ENCODE measurements at places on chromosomes 6 and 20. TPM values are rescaled to one million over a fixed set of nuclear protein-coding genes. Genes with fewer than 3 reads are reported as not detected.

DNA sequence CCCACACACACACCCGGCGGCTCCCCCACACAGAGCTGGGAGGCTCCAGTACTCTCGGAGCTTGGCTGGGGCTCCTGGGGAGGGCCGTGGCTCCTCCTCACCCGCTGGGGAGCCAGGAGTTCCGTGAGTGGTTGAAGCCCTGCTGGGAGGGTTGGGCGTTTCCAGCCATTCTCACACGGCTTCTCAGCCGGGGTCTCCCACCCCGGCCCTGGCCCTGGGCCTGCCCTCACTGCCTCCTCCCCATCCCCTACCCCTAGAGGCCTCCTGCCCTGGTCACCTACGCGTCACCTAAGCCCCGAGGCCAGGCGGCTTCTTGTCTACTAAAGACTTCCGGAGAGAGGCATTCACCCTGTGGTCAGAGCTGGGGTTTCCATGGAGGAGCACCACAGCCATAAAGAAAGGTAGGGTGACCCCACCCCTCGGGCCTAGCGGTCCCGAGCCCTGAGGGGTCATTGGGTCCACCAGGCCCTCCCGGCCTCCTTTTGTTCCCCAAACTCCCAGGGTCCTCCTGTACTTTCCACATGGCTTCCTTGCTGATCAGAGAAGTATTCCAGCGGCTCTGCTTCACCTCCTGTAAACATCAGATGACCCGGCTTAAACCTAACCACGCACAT, 99.3 kb downstream of the TTLL2 start:
- DNase-seq = no peak

KCNK5 gene
- total RNA-seq = 8.6 TPM

DNA sequence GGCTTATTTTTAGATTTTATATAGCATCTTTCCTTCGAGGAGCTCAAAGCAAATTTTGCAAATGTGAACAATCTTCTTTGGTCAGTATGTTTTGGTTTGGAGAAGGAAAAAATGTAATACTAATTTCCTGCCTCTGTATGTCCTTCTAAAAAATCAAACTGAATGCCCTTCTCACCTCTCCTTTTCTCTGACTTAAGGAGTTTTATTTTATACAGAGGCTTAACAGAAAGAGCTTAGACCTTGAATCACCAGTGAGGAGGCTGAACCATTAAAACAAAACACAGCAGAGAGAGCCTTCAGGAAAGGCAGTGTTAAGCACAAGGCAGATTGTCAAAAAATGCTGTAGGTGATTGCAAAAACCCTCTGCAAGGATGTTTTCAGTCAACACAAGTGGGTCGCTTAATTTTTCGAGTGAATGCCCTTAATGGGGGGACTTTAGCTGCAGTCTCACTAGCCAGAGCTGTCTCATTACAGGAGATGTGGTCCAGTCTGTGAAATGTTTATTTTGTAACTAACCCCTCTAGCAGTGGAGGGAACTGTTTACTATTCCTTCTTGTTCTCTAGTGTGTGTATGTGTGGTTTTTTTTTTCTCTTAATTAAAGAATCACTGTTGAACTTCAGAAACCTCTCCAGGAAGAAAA, 481.3 kb upstream of the CITED2 start:
- no peak for DNase-seq

ATP9A gene
- total RNA-seq = 1.0 TPM

GRCh38 chr20:12610871-12611270, 397.9 kb upstream of the SPTLC3 start:
- no peak for DNase-seq

UNC5CL gene
- total RNA-seq = 2.3 TPM

GRCh38 chr6:10687582-10687981, 6.8 kb downstream of the C6orf52 start:
- no peak for DNase-seq

- no peak for DNase-seq
These were observed 306.3 kb downstream of the LAMA2 start for GRCh38 chr6:129189266-129189665.

CDH26 gene
- total RNA-seq = 0.86 TPM

DNA sequence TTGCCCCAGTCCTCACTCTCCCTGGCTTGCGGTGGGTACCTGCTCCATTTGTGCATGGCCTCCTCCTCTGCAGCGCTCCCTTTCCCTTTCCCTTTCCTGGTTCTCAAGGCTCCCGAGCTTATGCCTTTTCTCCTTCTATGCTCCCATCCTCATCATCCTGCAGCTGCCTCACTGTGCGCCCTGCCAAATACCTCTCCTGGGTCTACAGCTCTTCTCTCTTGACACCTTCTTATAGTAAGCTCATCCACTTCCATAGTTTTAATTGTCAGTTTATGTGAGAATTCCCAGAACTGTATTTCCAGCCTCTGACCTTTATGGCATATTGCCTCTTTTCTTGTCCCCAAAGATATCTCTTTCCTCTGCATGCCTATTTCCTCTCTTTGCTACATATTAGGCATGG, 5.9 kb downstream of the ADGRF5 start:
- no peak for DNase-seq

DNA sequence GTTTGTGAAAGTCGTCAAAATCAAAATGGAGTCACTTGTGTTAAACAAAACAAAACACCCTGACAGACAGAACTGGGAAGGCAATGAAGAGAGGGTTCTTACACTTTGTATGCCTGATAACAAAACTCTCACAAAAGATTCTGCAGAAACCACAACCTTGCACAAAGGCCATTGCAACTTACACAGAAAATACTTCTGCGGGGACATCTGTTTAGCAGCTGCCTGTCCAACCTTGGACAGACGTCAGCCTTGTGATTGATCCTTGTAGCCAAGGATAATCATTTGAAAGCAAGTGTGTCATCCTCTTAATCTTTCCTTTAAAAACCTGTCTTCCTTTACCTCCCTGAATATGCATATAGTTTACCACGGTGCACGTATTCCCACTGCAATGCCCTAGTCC, 17.0 kb upstream of the SLC22A3 start:
- DNase-seq = no peak

DNA sequence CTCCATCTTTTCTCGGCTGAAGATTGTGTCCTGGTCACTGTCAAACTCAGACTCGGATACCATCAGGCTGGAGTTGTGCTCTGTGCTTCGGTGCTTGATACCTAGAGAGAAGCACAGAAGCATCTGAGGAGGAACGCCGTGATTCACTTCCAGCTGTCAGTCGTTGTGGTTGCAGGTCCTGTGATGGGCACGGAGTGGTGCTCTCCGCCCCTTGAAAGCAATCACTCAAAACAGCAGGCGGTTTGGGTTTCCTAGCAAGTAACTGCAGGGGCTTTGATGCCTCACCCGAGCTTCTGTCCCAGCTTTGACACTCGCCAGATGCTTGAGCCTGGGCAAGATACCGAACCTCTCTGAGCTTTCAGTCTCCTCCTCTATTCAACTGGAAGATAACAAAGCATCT, 52.5 kb downstream of the ALDH5A1 start:
- DNase-seq = peak; percentile 54

GRCh38 chr6:42292004-42292740, 74.5 kb upstream of the MRPS10 start:
- peak; percentile 56 for DNase-seq

FAM120B gene
- 23.9 TPM for total RNA-seq

DZANK1 gene
- total RNA-seq = 1.5 TPM

DNA sequence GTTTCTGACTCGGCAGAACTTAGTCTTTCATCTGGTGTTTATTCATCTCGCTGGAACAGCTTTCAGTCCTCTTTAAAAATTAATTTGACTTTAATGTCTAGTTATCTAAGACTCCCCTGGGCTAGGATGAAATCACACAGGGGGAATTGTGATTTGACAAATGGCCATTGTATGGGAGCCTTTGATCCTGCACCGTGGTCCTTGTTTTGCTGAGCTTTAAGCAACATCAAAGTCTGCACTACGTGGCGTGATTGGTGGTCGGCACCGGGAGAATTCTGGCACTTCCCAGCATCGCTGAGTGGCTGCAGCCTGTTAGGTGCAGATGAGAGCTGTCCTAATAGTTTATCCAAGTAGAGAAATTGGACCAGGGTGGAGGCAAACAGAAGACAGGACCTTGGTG, 146.9 kb downstream of the TBC1D7 start:
- DNase-seq = no peak

DNA sequence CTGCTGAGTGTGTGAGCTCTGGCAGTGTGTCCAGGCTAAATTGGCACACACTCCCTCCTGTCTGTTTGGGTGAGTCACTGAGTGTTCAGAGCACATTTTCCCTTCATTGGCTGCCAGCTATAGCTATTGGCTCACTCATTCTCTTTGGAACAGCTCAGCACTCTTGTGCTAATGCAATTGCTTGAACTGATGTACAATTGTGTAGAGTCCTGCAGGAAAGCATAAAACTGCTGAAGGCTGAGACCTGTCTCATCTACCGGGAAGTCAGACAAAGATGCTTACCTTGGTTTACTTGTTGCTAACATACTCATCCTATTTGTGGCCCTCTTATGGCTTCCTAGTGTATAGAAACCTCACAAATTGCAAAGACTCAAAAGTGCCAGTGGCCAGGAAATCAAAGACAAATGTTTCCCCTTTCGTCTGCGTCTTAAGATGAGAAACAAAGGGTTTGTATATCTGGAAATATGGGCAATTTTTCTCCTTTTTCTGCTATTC, 351.0 kb downstream of the BCKDHB start:
- DNase-seq = no peak

GRCh38 chr20:11267131-11267761, 593.4 kb upstream of the JAG1 start:
- no peak for DNase-seq

Data from activated CD4-positive, alpha-beta memory T cell treated with anti-CD3 and anti-CD28 coated beads, Interleukin-2, amount 10 ng/mL, durations not matched to agents 7 days and 5 days (primary cell).